ENCODE measurements at places on chromosomes 16 and 17.
A peak's percentile ranks its signal among the peaks of the same experiment; 100 is the strongest.

DNA sequence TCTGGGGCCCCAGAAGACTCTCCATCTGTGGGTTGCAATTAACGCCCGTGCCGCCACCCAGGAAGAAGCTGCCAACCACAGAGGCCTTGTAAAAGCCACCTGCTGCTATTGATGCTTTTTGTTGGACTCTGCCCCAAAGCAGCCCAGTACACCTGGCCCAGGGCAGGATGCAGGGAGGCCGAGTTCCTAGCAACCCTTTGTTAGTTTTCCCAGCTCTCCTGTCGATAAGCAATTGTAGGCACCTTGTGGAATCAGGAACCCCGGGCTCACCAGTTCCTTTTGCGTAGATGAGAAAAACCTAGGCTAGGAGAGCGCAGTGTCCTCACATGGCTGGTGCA is 103.3 kb downstream of the ABCC6 start:
- DNase-seq, result no peak

GRCh38 chr17:67570797-67571196 is 146.9 kb upstream of the NOL11 start:
- DNase-seq, result no peak

- no peak for DNase-seq
Measured at GRCh38 chr17:28076144-28076543, 33.7 kb downstream of the NLK start.

DNA sequence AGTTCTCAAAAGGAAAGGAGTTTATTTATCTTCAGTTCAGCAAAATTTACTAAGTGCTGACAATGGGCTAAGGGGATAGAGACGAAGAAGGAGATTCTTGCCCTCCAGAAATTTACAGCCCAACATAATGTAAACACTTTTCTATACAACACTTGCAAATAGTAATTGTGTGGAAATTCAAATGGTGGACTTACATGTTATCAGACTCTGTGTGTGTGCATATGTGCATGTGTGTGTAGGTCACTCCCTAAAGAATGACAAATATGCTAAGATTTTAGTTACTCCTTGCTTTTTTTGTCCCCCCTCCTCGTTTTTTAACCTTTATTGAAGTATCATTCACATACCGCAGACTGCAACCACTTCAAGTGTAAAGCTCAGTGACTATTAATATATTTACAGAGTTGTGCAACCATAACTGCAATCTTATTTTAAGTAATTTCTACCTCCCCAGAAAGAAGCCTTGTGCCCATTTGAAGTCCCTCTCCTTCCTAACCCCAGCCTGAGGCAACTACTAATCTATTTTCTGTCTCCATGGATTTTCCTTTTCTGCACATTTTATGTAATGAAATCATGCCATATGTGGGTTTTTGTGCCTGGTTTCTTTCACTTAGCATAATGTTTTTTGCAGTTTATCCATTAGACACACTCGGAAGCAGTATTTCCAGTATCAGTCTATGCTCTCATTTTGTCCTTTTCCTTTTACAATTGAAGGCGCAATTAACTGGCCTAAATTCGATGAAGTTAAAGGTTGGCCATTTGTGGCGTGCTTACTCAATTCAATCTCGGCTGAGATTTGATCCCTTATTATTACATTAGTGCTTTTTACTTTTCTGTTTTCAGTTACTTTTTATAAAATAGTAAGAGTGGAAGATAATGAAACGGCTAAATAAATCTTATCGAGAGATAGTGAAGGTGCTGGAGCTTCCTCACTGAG is 318.4 kb downstream of the HAPSTR1 start:
- no peak for DNase-seq

- no peak for DNase-seq
Measured at GRCh38 chr17:49564638-49565037, 11.0 kb upstream of the NXPH3 start.

DNA sequence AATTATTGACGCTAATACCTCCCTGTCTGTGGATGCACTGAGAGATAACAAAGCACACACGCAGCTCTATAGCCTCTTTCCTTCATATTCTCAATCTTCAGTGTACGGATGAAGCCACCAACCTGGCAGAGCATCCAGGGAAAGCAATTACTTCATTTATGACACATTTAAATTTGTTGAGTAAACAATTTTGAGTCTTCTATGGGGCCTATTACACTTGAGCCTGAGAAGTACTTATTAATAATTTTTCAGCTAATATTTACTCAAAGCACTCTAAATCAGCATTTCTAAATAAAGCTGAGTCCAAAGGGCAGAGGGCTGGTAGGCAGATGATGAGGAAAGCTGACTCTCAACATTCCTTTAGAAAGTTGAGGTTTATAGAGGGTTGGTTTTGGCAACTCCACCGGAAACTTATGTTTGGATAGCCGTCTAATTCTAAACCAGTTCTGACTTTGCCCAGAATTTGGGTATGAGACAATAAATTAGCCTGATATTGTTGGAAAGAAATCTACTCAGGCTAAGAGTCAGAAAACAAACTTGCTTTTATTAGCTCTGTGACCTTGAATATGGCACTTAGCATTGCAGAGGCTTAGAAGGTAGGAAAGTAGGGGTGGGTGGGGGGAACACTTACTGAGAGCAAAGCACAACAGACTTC is 643.5 kb downstream of the CDH11 start:
- peak; percentile 41 for DNase-seq

GRCh38 chr17:79141578-79142355 is 67.1 kb downstream of the ENGASE start:
- DNase-seq, result no peak

DNA sequence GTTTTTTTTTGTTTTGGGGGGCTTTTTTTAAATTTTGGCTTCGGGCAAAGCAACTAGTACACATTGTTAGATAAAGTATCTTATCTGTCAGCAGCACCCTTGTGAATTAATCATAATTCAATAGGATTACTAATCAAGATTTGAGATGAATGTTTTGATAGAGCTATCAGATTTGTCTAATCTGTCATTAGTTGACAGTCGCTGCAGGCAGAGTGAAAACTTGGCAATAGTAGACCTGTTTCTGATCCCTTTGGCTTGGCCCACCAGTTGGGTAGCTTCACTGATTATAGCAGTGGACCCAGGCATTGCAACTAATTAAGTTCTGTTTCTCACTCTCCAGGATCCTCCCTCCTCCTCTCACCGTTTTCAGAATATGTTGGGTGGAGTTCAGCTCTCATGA is 258.6 kb downstream of the IRX3 start:
- no peak for DNase-seq

DNA sequence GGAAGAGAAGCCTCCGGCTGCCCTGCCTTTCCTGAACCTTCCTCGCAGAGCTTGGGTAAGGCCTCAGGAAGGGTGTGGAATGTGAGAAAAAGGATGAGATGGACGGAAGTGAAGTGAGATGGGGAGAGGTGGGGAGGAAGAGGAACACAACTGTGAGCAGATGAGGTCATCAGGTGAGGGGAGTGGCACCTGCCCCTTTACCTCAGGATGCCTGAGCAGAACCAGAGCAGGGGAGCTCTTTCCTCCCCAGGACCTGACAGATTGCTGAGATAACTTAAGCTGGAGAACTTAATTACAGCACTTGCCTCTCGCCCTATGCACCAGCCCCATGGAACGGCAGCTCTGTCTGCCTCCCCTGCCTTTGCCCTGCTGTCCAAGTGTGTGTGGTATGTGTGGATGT is 29.8 kb downstream of the TMEM132E start:
- DNase-seq, result no peak

DNA sequence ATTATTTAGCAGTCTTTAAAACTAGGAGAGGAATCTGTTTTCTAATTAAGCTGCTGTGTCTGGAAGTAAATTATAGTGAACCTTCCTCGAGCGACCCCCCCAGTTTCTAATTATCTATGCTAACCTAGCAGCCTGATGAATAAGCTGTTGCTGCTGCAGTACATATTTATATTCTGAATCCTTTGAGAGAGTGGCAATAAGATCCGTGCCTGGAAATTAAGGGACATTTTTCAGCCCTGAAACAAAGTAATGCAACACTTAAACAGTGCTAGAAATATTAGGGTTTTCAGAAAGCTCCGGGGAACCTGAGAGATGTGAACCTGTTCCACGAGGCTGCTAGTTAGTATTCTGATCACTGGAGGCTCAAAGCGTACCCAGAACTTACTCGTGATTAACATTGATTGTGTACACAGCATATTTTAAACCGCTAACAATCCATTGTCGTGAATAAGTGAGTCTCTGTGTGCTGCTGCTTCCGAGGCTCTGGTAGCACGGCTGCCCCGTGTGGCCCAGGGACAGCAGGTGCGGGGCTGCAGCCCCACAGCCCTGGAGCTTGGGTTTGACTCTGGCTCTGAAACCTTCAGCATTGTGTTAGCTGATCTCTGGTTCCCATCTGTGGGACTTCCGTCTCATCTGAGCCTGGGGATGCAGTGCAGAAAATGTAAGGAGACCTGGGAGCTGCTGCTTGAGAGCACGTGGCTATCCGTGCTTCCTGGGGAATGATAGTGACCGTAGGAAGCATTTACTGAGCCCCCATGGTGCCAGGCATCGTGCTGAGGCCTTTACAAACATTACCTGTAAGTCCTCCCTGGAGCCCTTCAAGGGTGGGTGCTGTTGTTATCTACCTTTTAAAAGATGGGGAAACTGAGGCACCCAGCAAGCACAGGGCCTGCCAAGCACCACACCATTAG is 190.9 kb upstream of the CHMP6 start:
- no peak for DNase-seq

- DNase-seq, result no peak
Measured at GRCh38 chr16:73304008-73304774, 256.3 kb upstream of the ZFHX3 start.

DNA sequence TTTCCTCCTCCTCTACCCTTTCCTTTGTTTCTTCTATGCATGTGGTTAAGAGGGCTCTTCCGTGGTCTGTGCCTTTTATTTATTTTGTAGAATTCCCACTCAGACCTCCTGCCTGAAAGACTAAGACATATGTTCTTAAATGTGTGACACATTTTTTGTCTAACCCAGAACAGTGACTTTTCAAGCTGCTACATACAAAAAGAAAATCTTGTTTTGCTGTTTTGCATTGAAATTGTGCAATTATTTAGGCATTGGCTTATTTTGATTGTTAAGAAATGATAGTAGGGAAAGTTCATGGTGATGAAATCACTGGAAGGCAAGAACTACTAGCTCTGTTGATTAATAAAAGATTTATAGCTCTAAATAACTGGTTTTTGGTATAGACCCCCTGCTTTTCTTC is 76.8 kb downstream of the TUBD1 start:
- DNase-seq, result no peak
